ENCODE measurements at places on chromosomes 6 and 20.
A peak's percentile ranks its signal among the peaks of the same experiment; 100 is the strongest.

GRCh38 chr20:51643390-51643789, 100.9 kb upstream of the NFATC2 start:
- DNase-seq = no peak

DNA sequence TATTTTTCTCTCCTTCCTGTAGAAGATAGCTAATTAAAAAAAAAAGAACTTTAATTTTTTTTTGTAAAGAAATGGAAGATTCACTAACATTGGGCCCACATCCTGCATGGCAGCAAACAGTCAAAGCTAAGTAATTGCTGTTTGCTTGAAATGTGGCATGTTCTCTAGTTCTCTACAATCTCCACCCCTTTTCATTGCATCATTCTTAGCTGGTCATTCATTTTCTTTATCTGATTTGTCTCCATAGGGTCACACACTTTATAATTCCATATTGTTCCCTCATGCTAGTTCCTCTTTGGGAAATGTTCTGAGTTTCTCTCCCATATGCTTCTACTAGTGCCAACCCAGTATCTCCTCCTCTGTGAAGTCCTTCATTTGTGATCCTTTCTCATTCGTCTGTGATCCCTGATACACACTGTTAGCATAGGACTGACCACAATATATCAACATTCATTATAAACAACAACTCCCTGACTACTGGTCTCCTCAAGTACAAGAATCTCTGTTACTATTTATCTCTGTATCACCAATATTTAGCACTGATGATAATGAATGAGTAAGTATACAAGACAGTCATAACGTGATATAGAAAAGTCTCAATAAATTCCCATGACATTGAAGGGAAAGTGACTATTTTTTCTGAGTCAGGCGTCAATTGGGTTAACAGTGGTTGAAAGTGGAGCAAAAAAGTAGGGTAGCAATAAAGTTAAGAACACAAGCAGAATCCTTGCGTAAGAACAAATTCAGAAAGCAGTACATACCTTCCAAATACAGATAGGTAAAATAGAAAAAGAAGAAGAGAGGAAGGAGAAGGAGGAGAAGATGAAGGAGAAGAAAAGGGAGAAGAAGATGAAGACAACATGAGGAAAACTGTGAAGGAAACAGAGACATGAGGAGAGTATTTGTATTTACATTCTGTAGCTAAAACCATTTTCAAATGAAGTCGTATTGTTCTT, 33.2 kb upstream of the MYB start:
- DNase-seq = no peak

- DNase-seq = no peak
Measured at GRCh38 chr20:46578745-46579144, 28.3 kb upstream of the OCSTAMP start.

DNA sequence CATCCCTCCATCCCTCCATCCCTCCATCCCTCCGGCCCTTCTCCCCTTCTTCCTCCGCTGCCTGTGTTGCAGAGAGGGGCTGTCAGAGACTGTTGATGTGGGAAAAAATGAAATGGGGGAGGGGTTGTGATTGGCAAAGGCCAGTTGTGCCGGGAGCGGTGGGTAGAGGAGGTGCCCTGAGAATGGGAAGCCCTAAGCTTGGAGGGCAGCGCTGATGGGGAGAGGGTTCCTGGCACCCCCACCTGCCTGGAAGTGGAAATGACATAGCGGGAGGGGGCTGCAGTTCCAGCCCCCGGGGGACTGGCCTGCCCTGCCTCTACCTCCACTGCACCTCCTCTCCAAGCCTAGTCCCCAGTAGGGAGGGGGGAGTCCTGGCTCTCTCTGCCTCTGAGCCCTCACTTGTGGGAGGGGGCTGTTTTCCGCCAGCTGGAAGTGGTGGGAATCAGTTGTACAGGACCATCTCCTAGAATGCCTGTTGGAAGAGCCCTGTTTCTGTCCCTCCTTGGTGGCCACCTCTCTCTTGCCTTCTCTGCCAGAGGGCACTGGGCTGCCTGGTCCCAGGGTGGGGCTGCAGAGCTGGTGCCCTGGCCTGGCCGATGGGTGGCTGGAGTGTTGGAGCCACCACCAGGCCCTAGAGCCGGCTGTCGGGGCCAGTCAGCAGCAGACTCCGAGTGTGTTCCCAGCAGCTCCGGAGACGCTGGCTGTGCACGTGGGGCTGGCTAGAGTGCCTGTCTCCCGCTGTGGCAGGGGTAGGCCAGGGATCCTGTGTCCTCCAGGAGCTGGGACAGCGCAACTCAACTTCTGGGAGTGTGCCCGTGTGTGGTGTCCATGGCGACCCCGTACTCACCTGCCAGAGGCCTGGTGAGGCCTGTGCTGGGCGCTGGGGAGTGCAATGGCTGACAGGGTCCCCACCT, 1.5 kb downstream of the DLGAP4 start:
- DNase-seq = no peak

GRCh38 chr6:12598919-12599318, 117.6 kb upstream of the PHACTR1 start:
- no peak for DNase-seq

DNA sequence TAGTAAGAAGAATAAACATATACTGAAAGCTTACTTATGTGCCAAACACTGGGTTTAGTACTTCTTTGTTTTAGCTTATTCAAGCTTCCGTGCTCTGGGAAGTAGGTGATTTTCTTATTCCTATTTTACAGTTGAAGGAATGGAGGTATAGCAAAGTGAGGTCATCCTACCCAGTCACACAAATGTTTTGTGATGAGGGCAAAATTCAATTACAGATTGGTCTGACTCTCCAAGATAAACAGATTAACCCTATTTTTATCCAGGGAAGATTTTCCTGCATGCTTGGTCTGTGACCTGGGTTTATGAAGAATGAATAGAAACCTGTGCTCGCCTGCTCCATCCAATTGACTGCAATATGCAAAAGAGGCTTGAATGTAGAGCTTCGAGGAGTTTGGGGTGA, 310.0 kb downstream of the ZNF217 start:
- no peak for DNase-seq

DNA sequence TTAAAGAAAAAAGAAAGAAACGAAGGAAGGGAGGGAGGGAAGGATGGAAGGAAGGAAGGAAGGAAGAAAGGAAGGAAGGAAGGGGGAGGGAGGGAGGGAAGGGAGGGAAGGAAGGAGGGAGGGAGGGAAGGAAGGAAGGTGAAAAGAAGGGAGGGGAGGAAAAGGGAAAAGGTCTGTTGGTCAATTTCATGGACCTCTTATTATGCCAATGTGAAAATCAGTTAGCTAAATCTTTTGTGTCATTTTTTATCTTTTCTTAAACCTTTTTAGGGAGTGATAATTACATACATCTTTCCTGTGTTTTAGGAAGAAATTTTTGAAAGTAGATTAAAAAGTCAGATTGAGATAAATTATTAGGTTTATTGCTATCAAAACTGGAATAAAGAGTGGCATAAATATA, 670.2 kb upstream of the CITED2 start:
- no peak for DNase-seq

- DNase-seq = no peak
Measured at GRCh38 chr6:17446713-17447112, 53.3 kb downstream of the CAP2 start.

DNA sequence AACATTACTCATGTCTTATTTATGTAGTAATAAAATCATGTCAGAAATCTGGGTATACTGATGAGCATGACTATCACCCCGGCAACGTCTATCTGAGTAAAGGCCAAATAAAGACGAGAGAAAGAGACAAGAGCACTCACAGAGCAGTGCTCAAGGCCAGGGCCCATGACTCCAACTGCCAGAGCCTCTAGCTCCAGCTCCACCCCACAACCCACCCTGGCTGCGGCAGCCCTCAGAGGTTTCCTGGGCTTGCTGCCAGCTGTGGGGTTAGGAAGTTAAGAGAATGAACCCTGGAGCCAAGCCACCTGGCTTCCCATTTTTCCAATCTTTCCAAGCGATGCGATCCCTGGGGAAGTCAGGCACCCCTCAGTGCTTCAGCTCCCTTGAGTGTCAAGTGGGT, 92.0 kb upstream of the PAX1 start:
- no peak for DNase-seq

DNA sequence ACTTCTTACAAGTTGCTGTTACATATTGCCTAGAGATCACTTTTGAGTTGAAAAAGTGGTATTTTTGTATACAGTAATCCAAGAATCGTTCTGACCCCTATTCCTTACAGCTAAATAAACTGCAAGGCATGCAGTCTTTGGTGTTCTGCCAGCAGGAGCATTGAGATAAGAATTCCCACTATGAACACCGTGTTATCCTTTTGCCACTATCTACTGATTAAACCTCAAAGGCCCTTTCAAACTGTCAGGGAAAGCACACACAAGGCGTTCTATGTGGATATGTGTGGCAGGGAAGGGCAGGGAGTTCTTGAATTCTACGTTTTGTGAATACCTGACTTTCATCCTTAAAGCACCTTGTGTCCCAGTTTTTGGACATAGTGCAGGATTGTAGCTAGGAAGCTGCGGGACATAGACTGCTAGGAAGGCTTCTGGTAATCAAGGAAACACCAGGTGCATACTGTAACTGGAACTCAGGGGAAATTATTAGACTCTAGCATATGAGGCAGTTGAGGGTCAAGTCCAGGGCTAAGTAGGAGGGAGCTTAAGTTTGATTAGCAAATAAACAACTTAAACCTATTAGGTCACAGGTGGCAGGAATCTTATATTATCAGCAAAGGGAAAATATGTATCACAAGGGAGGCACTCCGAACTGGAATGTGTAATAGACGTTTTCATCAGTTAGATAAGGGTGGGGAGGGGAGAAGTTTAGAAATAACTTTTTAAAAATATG, 506.6 kb downstream of the RNF144B start:
- no peak for DNase-seq

DNA sequence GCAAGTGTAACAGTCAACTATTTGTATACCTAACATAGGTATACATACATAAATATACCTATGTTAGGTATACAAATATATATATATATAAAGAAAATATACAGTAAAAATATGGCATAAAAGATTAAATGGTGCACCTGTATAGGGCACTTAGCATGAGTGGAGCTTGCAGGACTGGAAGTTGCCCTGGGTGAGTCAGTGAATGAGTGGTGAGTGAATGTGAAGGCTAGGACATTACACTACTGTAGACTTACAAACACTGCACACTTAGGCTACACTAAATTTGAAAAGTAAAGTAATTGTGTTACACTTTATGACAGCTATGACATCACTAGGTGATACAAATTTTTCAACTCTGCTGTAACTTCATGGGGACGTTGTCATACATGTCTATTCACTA, 65.6 kb downstream of the CDC5L start:
- DNase-seq = no peak

- DNase-seq = no peak
Measured at GRCh38 chr6:126826166-126826714, 292.2 kb upstream of the RSPO3 start.

- DNase-seq = no peak
Measured at GRCh38 chr6:68497927-68498326, 137.2 kb upstream of the ADGRB3 start.

GRCh38 chr6:1894954-1895353, 285.2 kb downstream of the FOXC1 start:
- DNase-seq = no peak

- no peak for DNase-seq
Measured at GRCh38 chr6:109052018-109052651, 42.5 kb downstream of the SESN1 start.

GRCh38 chr6:44268095-44268628, 2.1 kb upstream of the TMEM151B start:
- DNase-seq = no peak

DNA sequence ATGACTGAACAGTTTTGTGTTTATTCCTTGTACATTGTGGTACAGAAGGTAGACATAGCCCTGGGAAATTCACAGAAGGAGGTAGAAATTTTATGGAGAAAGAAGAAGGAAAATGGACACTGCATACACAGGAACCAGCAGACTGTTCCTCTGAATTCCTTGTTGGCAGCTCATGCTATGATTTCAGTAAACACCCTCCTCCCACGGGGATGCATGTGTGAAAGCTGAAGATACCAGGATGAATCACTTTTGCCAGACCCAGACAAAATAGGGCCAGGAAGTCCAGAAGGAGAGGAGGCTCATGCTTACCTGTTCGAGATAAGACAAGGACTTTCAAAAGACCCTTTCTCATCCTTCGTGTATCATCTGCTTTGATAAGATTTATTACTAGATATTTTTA, 110.3 kb upstream of the GGTLC1 start:
- DNase-seq = no peak

DNA sequence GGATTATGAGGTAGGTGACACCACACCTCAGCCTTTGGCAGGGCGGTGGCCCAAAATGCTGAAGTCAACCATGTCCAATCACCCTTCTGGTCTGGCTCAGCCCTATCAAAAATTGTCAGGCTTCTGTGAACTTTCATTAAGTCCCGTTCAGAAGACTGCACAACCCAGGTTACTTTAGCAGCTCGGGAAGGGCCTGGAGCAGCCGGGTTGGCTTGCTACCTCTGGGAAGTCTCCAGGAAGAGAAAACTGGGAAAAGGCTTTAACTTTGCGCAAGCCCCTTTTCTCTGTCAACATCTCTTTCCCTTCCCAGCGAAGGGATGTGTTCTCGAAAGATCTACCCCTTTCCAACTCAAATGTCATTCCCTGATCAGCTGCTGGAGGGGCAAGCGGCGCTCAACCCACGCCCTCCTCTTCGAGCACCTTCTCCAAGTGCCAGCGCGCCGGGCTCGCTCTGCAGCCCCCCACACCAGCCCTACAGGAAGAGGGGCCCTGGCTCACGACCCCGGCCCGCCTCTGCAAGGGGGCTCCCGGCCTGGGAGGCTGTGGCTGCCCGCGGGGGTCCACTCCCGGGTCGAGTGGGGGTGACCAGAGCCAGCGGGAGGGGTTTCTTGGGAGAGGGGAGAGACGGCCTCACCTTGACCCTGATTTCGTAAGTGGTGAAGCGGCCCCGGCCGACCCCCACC, 573 bp downstream of the SNX3 start:
- DNase-seq = peak; percentile 35

GRCh38 chr6:35415065-35415891, 36.9 kb upstream of the FANCE start:
- no peak for DNase-seq

GRCh38 chr6:131657630-131658111, 20.6 kb downstream of the ENPP3 start:
- DNase-seq = no peak

GRCh38 chr6:43172104-43173007, 1.3 kb downstream of the SRF start:
- no peak for DNase-seq

DNA sequence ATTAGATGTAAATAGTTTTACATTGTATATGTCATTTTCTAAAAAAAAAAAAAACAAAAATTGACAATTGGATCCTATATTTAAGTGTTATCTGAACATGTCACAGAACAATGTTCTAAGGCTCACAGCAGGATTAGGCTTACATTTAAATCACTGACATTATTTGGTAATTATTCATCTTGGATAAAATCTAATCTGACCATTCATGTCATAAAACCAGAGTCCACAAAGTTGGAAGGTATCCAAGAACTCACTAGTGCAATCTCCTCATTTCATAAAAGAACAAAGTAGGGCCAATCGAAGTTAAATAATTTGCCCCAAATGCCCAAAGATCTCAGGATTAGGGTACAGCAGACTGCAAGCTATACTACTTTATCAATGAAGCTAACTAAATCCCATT, 73.0 kb downstream of the PDSS2 start:
- no peak for DNase-seq

- peak; percentile 13 for DNase-seq
Measured at GRCh38 chr6:79077715-79078074, 359 bp downstream of the PHIP start.
